Aortic smooth muscle cell (primary cell): ENCODE measurements at places on chromosomes 12 and 14. TPM values are rescaled to one million over a fixed set of nuclear protein-coding genes. Genes with fewer than 3 reads are reported as not detected.

The AQP5 gene
- 0.19 and 0.26 TPM in 2 replicates for total RNA-seq

The MEG3 gene
- total RNA-seq: 67.2 and 146 TPM in 2 replicates

The KRT3 gene
- total RNA-seq: not detected in 2 replicates

The TMEM121 gene
- 8.3 and 11.8 TPM in 2 replicates for total RNA-seq

The SLC2A14 gene
- 0.31 TPM in 1 of 2 replicates, not detected in the other for total RNA-seq

The EXD2 gene
- 16.6 and 16.7 TPM in 2 replicates for total RNA-seq

The SLC17A8 gene
- not detected in 2 replicates for total RNA-seq

The KRT6A gene
- total RNA-seq: 0.19 and 0.66 TPM in 2 replicates

The SLC5A8 gene
- not detected in 2 replicates for total RNA-seq

The RIPK3 gene
- total RNA-seq: 0.19 and 0.40 TPM in 2 replicates
